MM.1S (cell line): ENCODE measurements at places on chromosomes 11 and 22.
A peak's percentile ranks its signal among the peaks of the same experiment; 100 is the strongest.

DNA sequence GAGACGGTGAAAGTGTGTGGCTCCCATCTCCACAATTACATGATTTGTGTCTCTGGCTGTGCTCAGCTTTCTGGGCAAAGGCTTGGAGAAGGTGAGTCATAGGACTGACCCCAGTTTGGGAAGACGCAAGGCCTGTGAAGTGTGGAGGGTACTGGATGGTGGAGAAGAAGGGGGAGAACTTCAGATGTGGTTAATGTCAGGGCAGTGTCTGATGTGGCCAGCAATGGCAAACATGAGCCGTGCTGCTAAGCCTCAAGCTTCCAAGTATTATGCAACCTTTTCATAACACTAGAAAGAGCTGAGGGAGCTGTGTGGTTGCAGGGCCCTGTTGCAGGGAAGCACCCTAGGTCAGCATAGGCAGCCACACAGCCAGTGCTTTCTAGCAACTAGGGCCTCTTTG lies 110.9 kb downstream of the NTM start:
- DNase-seq: no peak

DNA sequence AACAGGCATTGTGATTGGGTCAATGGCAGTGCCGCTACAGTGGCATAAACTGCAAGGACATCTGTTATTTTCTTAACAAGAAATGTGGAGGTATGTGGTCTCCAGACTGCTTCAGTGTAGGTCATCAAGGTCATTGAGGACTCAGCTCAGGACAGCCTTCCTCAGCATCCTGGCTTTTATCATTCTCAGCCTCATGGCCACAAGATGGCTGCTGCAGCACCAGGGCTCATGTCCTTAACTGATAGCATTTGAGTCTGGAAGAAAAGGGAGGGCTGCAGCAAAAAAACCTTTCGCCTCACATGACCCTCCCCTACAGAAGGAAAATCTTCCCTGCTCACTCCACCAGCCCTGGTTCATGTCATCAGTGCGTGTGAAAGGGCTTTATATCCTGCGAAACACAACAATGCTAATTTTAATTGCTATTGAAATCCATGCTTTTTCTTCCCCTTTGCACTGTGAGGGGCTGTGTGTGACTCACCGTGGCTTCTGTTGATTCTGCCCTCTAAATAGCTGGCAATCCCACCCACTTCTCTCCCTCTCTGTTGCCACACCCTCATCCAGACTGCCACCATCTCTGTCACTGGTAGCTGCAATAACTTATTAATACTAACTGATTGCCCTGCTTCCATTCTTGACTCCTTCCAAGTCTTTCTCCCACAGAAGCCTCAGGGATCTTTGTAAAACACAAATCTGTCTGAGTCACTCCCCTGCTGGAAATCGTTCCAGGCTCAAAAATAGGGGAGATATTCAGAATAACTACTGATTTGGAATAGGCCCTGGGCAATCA lies 43.8 kb downstream of the CHRDL2 start:
- DNase-seq: no peak

- DNase-seq: peak; percentile 61
Observed at GRCh38 chr11:126443120-126443519, 87.6 kb downstream of the ST3GAL4 start.

- DNase-seq: no peak
Observed at GRCh38 chr11:69076129-69076791, 27.5 kb downstream of the TPCN2 start.

GRCh38 chr11:73578592-73579185 lies 19.2 kb downstream of the FAM168A start:
- no peak for DNase-seq

DNA sequence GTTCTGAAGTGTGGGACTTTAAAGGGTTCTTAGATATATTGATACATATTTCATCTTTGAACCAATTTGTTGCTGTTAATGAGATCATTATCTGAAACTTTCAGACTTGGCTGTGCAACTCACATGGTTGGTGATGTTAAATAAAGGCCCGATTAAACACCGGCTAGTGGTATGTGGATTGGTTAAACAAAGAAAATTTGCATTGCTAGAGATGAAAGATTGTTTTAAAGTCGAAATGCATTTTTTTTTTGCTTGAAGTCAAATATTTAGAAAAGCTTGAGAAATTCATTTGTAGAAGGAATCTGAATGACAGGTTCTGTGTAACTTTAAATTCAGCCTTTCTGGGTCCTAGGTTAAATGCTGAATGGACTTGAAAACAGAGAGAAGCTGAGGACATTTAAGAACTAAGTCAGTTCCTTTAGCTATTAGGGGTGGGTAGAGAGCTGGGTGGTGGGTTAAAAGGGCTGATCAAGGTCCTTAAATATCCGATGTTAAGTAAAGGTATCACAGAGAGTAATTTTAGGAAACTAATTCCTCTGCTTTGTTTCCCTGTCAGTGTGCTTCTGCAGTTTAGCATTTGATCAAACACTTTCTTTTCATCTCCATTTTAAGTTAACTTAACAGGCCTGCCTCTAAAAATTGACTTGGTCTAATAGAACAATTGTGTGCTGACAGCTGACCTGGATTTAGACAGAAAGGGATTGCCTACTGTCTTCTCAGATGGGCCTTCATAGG lies 4.5 kb downstream of the ZNRF3 start:
- DNase-seq: no peak

DNA sequence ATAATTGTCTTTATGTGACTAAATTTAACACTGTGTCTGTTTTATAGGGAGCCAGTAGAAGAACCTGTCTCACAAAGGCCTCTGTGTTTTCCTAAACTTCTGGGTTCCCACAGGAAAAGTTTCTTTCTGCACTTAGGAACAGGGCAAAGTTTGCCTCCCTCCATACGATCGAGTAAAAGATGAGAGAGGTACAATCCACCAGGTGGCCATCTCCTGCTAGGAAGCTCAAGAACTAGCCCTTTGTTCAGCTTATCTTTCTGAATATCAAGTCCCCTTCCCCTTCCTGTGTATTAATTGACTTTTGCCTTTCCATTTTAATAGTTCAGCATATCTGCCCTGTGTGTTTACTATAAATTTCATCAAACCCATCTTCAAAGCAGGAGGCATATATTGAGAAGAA lies 18.0 kb downstream of the CSNK2A3 start:
- no peak for DNase-seq
